ENCODE measurements at places on chromosomes 11 and 22. TPM values are rescaled to one million over a fixed set of nuclear protein-coding genes. Genes with fewer than 3 reads are reported as not detected.

DNA sequence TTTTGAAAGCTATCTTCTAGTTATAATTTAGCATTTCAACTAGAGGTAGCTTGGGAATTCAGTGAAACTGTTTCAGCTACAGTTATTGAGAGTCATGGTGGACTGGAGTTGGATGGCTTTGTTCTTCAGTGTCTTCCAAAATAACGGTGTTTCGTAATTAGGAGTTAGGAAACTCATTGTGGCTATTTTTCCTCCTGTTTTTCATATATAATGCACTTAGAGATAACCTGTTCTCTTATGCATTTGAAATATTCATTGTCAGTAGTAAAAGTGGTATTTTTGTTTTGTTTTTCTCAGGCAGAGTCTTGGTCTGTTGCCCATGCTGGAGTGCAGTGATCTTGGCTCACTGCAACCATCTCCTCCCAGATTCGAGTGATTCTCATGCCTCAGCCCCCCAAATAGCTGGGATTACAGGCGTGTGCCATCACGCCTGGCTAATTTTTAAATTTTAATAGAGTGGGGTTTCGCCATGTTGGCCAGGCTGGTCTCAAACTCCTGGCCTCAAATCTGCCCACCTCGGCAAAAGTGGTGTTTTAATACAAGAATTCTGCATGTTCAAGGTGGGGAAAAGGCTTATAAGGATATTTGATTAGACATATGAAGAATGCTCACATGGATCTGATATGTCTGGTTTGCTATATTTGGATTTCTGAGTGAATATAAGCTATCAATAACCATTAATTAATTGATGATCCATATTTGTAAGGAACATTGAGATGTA lies 12.7 kb downstream of the PDHX start:
- DNase-seq: no peak
- no peak overlapping the region for H3K4me3 ChIP-seq
- no peak overlapping the region for H3K27ac ChIP-seq
- H3K27me3 ChIP-seq: no peaks in the 10 kb centered on the region

DNA sequence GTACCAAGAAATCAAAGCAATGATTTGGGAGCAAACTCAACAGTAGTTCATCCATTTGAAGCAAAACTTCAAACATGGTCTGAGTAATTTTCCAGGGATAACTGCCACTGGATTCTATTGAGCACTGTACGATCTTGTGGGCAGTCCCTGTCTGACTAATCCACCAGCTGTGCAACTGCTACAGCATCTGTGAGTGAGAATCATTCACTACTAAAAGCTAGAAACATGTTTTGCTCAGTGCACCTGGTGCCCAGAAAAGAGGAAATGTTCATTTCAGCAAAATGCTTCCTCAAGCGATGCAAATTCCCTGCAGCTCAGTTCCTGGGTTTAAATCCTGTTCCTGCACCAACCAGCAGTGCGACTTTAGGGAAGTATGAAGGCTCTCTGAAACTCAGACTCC lies 1077.9 kb downstream of the DLG2 start:
- peaks cover 16% of the 10 kb centered on the region for H3K4me1 ChIP-seq
- H3K27ac ChIP-seq: no peak overlapping the region
- no peaks in the 10 kb centered on the region for H3K36me3 ChIP-seq
- no peak for DNase-seq

- no peak overlapping the region for H3K27ac ChIP-seq
- DNase-seq: peak; percentile 44
- no peaks in the 10 kb centered on the region for H3K36me3 ChIP-seq
- H3K27me3 ChIP-seq: peaks cover 6% of the 10 kb centered on the region
- H3K4me1 ChIP-seq: peaks cover 31% of the 10 kb centered on the region
Observed at GRCh38 chr22:26949193-26949592, 291.8 kb downstream of the MIAT start.

DNA sequence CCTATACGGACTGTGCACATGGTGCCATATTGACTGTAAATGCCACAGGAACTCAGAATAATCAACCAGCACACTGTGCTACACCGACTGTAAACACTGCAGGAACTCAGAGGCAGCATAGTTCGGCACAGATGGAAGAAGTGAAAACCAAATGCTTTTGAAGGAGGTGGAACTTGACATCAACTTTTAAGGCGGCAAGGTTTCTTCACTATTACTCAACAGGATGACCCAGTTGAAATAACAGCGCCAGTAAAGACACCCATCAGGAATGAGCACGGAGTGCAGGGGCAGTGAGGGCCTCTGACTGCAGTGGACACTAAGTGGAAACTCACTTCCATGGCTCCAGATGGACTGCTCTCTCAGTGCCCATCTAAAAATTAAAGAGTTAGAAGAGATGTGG lies 15.7 kb downstream of the TESMIN start:
- H3K27ac ChIP-seq: no peak overlapping the region
- no peaks in the 10 kb centered on the region for H3K27me3 ChIP-seq
- peaks cover 16% of the 10 kb centered on the region for H3K36me3 ChIP-seq

DNA sequence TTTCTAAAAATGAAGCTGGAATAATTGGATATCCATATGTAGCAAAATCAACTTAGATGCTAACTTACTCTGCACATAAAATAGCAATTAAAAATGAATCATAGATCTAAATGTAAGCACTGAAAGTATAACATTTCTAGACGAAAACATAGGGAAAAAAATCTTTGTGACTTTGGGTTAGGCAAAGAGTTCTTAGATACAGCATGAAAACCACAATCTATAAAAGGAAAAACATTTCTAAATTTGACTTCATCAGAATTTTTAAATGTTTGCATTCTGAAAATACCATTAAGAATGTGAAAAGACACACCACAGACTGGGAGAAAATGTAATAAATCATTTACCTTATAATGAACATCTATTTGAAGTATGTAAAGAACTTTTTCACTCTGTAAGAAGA lies 128.8 kb downstream of the APIP start:
- H3K4me1 ChIP-seq: peaks cover 5% of the 10 kb centered on the region
- H3K27me3 ChIP-seq: no peaks in the 10 kb centered on the region
- no peak overlapping the region for H3K27ac ChIP-seq
- H3K4me3 ChIP-seq: no peak overlapping the region
- no peak for DNase-seq

DNA sequence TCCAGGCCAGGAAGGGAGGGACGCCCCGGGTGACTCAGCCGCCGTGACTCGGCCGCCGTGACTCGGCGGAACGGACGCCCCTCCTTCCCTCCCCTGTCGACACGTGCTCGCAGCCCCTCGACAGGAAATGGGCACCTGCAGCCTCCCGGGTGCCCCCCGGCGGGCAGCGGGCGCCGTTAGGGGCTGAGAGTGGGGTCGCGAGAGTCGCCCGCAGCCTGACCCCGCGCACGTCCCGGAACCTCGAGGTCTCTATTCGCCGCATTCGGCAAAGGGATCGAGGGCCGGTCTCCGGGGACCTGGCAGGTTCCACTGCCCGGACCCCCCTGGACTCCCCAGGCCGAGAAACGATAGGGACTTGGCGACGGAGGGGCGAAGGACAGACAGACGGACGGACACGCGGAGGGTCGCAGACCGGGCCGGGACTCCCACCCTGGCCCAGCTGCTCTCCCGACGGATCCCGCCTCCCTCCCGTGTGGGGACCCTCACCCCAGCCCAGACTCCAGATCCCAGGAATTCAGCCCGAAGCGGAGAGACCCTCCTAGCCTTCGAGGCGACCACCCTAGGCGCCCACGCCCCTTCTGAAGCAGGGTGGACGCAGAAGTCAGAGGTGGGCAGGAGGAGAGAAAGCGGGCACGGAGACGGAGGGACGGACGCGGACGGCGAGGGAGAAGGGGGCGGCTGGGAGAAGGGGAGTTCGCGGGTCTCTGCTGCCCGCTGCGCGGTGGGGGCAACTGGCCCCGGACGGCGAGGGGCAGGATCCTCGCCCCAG lies 648 bp downstream of the FOSL1 start:
- H3K4me1 ChIP-seq: peaks cover 8% of the 10 kb centered on the region
- H3K27ac ChIP-seq: no peak overlapping the region
- peak overlapping the region; percentile 74 for H3K4me3 ChIP-seq
- peaks cover 56% of the 10 kb centered on the region for H3K27me3 ChIP-seq

GRCh38 chr22:41838842-41839618 lies 6.1 kb downstream of the SREBF2 start:
- no peak overlapping the region for H3K4me3 ChIP-seq
- peak overlapping the region; percentile 32 for H3K27ac ChIP-seq
- DNase-seq: no peak
- no peaks in the 10 kb centered on the region for H3K27me3 ChIP-seq
- peaks cover 32% of the 10 kb centered on the region for H3K4me1 ChIP-seq

DNA sequence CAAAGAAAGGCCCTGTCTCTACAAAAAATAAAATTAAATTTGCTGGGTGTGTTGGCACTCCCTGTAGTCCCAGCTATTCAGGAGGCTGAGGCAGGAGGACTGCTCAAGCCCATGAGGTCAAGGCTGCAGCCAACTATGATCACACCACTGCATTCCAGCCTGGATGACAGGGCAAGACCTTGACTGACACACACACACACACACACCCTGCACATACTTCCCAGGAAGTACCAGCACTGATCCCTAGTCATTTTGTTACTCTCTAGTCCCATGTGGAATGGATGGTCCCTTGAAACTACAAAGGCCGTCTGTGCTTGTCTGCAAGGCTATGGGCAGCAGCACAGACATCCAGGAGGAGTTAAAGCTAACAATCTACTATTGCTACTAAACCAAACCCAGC lies 59.7 kb upstream of the CYP2D6 start:
- peaks cover 22% of the 10 kb centered on the region for H3K4me1 ChIP-seq
- H3K27ac ChIP-seq: no peak overlapping the region
- DNase-seq: no peak
- no peak overlapping the region for H3K4me3 ChIP-seq
- no peaks in the 10 kb centered on the region for H3K27me3 ChIP-seq

- peak; percentile 49 for DNase-seq
- no peak overlapping the region for H3K4me3 ChIP-seq
- no peak overlapping the region for H3K27ac ChIP-seq
Observed at GRCh38 chr11:64263021-64263946, 12.0 kb downstream of the PLCB3 start.

DNA sequence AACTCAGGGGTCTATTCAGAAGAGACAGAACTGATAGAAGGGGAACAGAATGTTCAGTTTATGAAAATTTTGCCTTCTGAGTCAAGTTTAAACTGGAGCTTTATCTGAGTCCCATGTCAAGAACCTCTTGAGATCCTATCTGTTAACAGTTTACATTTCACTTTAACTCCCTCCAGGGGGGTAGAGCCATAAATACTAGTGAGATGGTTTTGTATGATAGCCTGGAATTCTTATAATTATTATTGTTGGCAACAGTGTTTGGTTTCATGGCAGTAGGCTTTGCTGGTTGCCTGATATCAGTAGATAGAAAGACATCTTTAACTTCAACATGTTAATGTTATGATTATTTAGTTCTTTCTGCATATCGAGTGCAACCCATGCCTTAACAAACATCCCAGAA lies 498.5 kb downstream of the INSC start:
- no peaks in the 10 kb centered on the region for H3K27me3 ChIP-seq
- H3K27ac ChIP-seq: no peak overlapping the region
- H3K4me3 ChIP-seq: no peak overlapping the region
- no peaks in the 10 kb centered on the region for H3K36me3 ChIP-seq
- no peak for DNase-seq

DNA sequence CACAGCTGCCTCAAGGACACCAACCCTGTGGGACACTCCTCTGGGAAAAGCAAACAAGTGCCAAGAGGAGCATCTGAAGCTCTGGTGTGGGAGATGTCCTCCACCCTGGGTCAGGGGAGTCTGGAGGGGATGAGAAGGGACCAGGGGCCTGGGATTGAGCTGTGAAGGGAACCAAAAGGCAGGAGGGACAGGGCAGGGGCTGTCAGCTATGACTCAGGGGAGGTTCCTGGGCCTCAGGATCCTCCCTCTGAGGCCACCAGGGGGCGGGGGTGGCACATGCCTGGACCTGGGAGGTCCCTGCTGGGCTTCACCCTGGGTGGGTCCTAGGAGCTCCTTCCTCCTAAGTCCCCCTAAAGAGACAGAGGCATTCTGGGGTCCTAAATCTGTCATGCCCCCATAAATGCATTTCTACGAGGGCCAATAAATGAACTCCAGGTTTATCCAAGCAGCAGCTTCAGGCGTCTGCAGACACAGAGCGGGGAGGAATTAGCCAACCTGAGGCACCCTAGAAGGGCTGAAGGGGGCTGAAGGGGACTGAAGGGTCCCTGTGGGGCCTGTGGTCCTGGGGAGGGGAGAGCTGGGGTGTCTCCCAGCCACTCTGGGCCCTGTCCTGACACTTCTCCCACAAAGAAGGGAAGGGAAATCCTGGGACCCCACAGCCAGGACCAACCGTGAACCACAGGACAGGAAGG lies 31.9 kb upstream of the IGLL5 start:
- no peak overlapping the region for H3K27ac ChIP-seq
- peaks cover 95% of the 10 kb centered on the region for H3K27me3 ChIP-seq
- no peak overlapping the region for H3K4me3 ChIP-seq
- H3K4me1 ChIP-seq: no peaks in the 10 kb centered on the region
- H3K36me3 ChIP-seq: no peaks in the 10 kb centered on the region
- peak; percentile 75 for DNase-seq

GRCh38 chr11:45644981-45645889 lies 20.2 kb downstream of the CHST1 start:
- DNase-seq: no peak
- no peaks in the 10 kb centered on the region for H3K4me1 ChIP-seq
- H3K27me3 ChIP-seq: no peaks in the 10 kb centered on the region
- no peak overlapping the region for H3K27ac ChIP-seq
- H3K36me3 ChIP-seq: no peaks in the 10 kb centered on the region
- H3K4me3 ChIP-seq: no peak overlapping the region

GRCh38 chr11:75190652-75191329 lies 39.9 kb downstream of the SLCO2B1 start:
- peaks cover 5% of the 10 kb centered on the region for H3K4me1 ChIP-seq
- no peak overlapping the region for H3K27ac ChIP-seq
- no peaks in the 10 kb centered on the region for H3K36me3 ChIP-seq

- no peak overlapping the region for H3K4me3 ChIP-seq
- no peak overlapping the region for H3K27ac ChIP-seq
- H3K4me1 ChIP-seq: no peaks in the 10 kb centered on the region
- no peaks in the 10 kb centered on the region for H3K36me3 ChIP-seq
Observed at GRCh38 chr22:18031695-18032454, 7.5 kb upstream of the MICAL3 start.

The MAPK8IP1 gene
- total RNA-seq: 34.1 TPM

The CRYAB gene
- 6.1 TPM for total RNA-seq

The TSSK2 gene
- not detected for total RNA-seq

The SCGB1D2 gene
- total RNA-seq: not detected

The SERPING1 gene
- total RNA-seq: 42.3 TPM

The MYOD1 gene
- not detected for total RNA-seq

The KLHL35 gene
- total RNA-seq: 1.1 TPM

The SSH3 gene
- 40.0 TPM for total RNA-seq

The GTF2H1 gene
- 43.6 TPM for total RNA-seq

The OR10D3 gene
- total RNA-seq: not detected

The C11orf42 gene
- not detected for total RNA-seq

The TMEM121B gene
- 7.2 TPM for total RNA-seq
